CD4-positive, alpha-beta T cell treated with Interleukin-1 beta for 1 hour (primary cell): ENCODE measurements at places on chromosomes 2 and 18.

DNA sequence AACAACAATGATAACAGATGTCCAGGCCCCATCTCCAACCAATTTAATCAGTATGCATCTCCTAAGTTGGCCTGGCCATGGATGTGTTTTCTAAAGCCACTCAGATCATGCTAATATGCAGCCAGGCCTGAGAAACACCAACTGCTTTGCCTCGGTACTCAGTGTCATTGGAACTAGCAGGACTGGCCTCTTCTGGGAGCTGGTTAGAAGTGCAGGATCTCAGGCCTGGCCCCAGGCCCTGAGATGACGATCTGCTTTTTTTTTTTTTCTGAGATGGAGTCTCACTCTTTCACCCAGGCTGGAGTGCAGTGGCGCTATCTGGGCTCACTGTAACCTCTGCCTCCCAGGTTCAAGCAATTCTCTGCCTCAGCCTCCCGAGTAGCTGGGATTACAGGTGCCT lies 69.1 kb downstream of the IRS1 start:
- DNase-seq: no peak

DNA sequence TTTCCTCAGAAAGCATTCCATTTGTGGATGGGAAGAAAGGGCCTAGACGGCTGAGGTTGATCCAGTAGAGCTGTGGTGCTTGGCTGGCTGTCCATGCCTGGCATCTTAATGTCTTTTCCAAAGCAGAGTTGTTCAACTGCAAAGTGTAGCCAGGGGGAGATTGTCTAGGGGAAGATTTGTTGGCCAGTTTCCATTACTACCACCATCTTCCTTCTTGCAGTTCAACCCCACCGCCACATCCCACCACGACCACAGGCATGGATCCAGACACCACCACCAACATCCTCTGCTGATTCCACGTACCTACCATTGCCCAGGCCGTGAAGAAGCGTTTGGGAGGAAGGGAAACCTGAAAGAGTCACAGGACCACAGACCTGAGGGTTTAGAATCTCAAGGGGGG lies 50.7 kb upstream of the HAAO start:
- no peak for DNase-seq

DNA sequence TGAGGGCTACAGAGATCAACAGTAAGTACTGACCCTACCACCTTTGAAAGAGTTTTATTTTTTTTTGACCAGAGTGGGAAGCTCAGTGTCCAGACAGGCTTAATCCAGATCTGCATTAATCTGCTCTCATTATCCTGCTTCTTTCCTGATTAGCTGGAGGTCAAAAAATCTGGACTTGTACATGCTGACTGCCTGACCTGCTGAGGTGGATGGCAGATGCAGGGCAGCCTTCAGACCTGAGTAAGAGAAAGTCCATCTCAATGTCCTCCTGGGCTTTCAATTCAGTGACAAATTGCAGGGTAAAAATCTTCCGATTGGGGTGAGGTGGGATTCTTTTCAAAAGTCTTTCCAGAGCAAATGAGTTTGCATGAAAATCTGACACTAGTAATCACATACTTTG lies 998.8 kb upstream of the PIK3C3 start:
- no peak for DNase-seq

DNA sequence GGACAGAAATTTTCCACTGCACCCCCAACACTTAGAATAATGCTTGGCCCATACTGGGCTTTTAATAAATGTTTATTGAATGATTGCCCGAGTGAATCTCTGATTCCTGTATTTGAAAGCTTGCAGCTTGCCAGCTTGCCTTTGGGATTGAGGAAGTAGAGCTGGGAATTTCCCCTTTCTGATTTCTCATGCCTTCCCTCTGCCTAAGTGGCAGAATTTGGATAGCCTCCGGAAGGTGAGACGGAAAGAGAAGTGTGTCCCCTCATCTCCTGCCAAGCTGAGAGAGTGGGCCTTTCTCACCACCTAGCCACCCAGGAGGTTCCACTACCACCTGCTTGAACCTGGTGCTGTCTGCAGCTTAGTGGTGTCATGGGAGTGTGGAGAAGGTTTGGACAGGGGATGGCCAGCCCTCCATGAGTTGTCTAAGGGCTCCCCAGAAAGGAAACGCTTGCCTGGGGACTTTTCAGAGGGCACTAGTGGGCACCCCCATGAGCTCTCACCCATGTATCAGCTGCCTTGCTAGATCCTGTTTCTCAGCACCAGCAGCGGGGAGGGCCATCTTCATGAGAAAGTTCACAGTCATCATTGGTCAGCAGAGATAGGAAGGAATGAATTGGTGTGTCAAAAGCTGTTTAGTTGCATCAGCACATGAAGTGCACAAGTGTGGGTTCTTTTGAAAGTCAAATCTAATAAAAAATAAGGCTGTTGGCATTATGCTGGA lies 8.6 kb upstream of the NCOA1 start:
- no peak for DNase-seq

GRCh38 chr18:78510636-78511035 lies 469.0 kb upstream of the SALL3 start:
- DNase-seq: no peak

- no peak for DNase-seq
Measured at GRCh38 chr2:159904959-159905305, 106.9 kb upstream of the CD302 start.

- no peak for DNase-seq
Measured at GRCh38 chr2:53715568-53715967, 52.0 kb upstream of the CHAC2 start.

DNA sequence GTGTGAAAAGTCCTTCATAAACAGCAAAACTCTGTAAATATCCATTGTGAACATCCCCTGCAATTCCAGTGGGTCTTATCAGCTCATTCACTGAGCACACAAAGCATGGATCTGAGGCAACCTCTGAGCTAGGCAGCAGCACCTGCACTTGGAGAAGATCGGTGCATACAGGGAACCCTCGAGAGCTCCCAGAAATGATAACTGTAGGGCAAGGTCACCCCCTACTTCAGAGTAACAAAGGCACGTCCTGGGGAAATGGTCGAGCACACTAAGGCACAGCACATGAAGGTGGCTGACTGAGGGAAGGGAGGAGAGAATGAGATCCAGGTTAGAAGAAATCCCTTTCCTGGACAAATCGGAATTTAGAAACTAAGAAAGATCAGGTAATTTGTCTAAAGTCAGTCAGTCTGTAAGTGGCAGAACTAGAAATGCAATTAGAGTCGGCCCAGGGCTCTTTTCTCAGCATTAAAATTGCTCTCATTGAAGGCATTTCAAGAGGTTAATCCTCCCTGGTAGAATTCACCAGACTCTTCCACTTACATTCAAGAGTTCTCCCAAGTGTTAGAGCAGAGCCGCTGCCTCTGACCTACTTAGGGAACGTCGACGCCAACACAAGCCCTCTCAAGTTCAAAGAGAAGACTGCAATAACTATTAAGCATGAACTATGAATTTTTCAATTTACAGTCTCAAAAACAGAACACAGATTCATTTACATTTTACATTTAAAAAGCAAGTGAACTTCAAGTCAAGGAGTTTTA lies 45.9 kb downstream of the PXDN start:
- no peak for DNase-seq
